Dermis microvascular lymphatic vessel endothelial cell (primary cell): ENCODE measurements at places on chromosomes 12 and 14.

DNA sequence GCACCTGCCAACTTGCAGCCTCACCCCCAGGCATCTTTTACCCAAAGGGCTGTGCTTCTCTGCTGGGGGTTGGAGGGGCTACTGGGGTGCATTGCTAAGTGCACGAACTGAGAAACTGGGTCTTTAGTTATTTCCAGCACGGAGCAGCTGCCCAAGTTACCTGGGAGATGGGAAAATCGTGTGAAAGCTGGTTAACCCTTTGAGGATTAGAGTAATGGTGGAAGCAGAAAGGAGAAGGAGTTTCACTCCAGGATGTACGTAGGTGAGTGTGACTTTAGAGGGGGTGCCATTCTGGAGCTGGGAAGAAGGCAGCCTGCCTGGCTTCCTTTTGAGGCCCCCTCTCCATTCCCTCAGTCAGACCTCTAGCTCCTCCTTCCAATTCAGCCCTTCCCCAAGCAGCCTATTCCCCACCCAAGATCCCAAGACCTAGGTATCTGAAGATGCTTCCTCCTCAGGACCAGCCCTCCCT is 1.0 kb upstream of the ADCY6 start:
- no peak for DNase-seq

DNA sequence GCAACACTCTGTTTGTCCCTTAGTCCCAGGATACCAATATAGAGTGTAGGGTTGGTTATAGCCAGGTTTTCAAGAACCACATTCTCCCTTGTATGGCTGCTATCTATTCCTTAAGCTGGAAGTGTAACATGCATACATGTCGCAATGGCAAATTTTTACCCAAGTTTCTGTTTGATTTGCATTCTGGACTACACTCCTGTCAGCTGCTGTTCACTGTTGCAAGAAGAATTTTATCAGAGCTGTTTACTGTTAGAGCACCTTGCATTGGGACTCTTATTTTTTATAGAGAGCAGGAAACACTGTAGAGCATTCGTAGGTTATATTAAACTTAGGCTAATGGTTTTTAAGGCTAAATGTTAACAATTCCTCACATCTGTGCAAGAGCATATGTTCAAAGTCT is 376.0 kb upstream of the LRFN5 start:
- DNase-seq = no peak

GRCh38 chr14:104142136-104142945 is 4.0 kb downstream of the KIF26A start:
- DNase-seq = no peak

DNA sequence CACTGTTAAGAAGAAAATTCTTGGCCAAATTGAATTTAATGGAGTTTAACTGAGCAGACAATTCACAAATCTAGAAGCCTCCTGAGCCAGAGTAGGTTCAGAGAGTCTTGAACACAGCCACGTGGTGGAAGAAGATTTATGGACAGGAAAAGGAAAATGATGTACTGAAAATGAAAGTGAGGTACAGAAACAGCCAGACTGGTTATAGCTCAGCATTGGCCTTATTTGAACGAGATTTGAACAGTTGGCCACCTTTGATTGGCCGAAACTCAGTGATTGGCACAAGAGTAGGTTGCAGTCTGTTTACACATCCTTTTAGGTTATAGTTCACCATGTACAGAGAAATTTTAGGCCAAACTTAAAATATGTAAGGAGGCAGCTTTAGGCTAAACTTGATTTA is 9.9 kb downstream of the OAS2 start:
- DNase-seq = no peak
